Stimulated activated naive CD4-positive, alpha-beta T cell treated with Interleukin-2 at 50 U/mL for 16 hours (primary cell): ENCODE measurements at places on chromosomes 4 and X.

DNA sequence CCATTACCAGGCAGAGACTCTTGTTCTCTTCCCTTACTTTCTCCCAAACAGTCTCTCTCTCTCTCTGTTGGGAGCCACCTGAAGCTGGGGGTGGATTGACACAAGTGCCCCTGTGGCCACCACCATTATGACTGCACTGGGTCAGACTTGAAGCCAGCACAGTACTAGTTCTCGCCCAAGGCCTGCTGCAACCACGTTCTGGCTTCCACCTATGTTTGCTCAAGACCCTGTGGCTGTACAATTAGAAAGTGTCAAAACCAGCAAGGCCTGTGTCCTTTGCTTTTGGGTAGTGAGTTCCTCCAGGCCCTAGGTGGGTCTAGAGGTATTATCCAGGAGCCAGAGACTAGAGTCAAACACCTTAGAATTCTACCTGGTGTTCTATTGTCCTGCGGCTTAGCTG, 31.0 kb downstream of the MAGED2 start:
- DNase-seq = no peak

DNA sequence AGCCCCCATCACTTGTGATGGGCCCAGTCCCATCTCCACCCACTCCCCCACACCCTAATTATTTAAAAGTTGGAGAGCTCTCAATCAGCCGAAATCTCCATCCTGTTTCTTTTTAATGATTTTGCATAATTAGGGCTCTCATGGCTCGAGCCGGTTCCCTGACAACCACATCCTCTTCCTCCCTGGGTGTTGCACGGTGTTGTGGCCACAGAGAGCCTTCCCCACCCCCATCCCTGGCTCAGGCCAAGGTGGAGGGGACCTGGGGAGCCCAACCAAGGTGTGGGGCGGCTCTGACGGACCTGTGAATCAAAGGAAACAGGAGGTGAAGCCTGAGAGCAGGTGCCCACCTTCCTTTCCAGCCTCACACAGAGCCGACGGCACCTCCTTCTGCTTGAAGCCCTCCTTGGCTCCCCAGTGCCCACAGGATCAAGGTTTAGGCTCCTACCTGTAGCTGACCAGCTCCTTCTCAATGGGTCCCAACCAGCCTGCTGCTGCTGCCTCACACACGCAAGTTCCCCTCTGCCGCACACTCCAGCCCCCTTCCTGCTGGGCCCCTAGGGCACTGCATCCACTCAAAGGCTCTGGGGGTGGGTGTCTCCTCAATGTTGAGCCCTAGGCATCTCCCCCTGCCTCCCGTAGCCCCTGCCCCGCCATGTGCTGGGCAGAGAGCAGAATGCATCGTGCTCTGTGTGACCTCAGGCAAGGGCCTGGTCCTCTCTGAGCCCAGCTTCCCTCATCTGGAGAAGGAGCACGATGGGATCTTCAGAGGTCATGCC, 68.7 kb downstream of the WFS1 start:
- no peak for DNase-seq

DNA sequence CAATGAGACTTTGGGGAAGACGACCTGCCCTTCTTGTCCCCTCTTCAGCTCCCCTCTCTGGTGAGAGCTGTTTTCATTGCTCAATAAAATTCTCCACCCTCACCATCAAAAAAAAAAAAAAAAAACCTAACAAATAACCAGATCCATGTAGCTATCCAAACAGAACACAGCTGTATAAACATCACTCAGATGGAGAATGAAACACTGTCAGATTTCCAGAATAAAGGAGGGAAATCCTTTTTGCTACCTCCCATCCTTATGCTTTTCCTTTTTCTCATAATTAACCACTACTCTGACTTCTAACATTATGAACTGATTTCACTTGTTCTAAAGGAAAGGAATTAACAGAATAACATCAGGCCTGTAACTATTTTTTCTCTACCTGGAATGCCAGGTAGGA, 155.6 kb downstream of the PPP4R3C start:
- no peak for DNase-seq

DNA sequence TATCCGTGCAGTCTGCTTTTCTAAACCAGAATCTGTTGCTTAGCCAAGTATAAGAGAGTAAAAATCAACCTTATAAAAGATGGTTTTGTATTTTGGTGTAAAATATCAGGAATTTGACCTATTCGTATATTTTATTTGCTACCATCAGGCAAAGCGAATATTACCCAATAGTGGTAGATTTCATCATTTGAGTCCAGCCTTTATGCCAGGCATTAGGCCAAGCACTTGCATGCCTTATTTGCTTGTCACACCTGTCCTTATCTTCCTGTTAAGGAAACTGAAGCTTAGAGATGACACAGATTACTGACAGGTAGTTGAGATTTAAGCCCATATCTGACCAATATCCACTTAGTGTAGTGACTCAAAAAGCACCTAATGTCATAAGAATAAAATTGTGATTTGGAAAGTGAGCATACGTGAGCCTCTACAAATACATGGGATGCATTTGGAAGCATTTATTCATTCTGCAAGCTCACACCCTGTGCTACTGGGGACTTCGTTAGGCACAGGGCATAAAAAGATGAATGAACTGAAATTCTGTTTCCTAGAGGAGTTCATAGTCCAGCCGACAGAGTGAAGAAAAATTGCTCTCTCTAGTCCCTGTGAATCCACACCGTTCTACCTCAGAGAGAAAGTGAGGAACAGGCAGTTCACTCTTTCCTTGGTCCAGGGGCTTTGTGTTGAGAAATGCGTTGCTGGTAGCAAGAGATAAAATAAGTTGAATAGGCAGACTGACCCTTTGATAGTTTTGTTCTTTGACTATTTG, 2.3 kb upstream of the RNF212 start:
- no peak for DNase-seq

GRCh38 chrX:3026074-3026815, 15.0 kb upstream of the ARSF start:
- DNase-seq = no peak

- DNase-seq = no peak
Measured at GRCh38 chr4:22323691-22324090, 192.2 kb downstream of the ADGRA3 start.
